ENCODE measurements at places on chromosomes 4 and X. TPM values are rescaled to one million over a fixed set of nuclear protein-coding genes. Genes with fewer than 3 reads are reported as not detected.

- DNase-seq = peak; percentile 48
- no peak overlapping the region for H3K4me3 ChIP-seq
- H3K27me3 ChIP-seq = no peaks in the 10 kb centered on the region
- H3K27ac ChIP-seq = no peak overlapping the region
- H3K4me1 ChIP-seq = peaks cover 17% of the 10 kb centered on the region
- peaks cover 85% of the 10 kb centered on the region for H3K36me3 ChIP-seq
Measured at GRCh38 chr4:3221996-3222395, 27.0 kb upstream of the MSANTD1 start.

- no peak for DNase-seq
- H3K27ac ChIP-seq = no peak overlapping the region
- H3K4me3 ChIP-seq = no peak overlapping the region
- H3K4me1 ChIP-seq = no peaks in the 10 kb centered on the region
- no peaks in the 10 kb centered on the region for H3K36me3 ChIP-seq
- no peaks in the 10 kb centered on the region for H3K27me3 ChIP-seq
Measured at GRCh38 chrX:545452-545885, 85.1 kb upstream of the SHOX start.

- H3K27me3 ChIP-seq = no peaks in the 10 kb centered on the region
- no peak overlapping the region for H3K4me3 ChIP-seq
- H3K36me3 ChIP-seq = no peaks in the 10 kb centered on the region
- H3K4me1 ChIP-seq = no peaks in the 10 kb centered on the region
Measured at GRCh38 chrX:141839856-141840255, 1.7 kb downstream of the MAGEC3 start.

- no peaks in the 10 kb centered on the region for H3K27me3 ChIP-seq
- no peaks in the 10 kb centered on the region for H3K36me3 ChIP-seq
- peaks cover 19% of the 10 kb centered on the region for H3K4me1 ChIP-seq
Measured at GRCh38 chr4:2963966-2964471, 648 bp downstream of the GRK4 start.

DNA sequence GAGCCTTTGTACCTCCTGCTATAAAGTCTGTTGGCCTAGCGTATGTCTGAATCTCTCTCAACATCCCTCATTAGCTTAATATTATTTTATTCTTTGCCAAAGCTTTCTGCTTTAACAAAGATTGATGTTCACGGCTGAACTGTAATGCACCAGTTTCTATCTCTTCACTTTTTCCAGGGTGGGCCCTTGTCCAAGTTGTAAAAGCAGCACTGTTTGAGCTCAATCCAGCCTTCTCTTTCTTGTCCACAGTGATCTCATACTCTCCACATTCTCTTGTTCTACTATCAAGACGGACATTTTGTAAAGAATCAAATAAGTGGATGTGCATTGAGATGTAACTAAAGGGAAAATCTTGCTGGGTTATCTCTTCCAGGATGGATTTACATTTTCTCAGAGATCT lies 34.4 kb upstream of the RTL3 start:
- DNase-seq = no peak
- H3K4me3 ChIP-seq = no peak overlapping the region
- H3K27ac ChIP-seq = no peak overlapping the region
- H3K27me3 ChIP-seq = no peaks in the 10 kb centered on the region
- no peaks in the 10 kb centered on the region for H3K4me1 ChIP-seq

DNA sequence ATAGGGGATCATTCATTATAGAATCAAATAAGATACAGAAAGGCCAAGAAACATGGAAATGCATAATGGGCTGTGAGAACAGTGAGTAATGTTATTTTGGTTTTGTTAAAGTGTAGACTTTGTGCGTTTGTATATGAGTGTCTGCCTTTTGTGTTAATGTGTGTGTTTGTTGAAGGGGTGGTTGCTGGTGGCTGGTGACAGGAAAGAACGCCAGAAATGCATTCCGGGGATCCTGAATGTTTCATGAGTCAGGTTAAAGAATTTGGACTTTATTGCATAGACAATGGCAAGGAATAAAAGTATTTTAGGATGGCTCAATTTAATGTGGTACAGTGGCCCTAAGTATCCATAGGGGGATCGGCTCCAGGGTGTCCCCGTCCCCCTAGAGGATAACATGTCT lies 1228.9 kb downstream of the PCDH7 start:
- H3K27ac ChIP-seq = no peak overlapping the region
- DNase-seq = no peak
- no peak overlapping the region for H3K4me3 ChIP-seq
- H3K4me1 ChIP-seq = no peaks in the 10 kb centered on the region
- H3K36me3 ChIP-seq = no peaks in the 10 kb centered on the region

- no peaks in the 10 kb centered on the region for H3K36me3 ChIP-seq
- DNase-seq = peak; percentile 69
- peaks cover 21% of the 10 kb centered on the region for H3K4me1 ChIP-seq
- peaks cover 58% of the 10 kb centered on the region for H3K27me3 ChIP-seq
- peak overlapping the region; percentile 55 for H3K4me3 ChIP-seq
- no peak overlapping the region for H3K27ac ChIP-seq
Measured at GRCh38 chr4:30721185-30722091, 1.3 kb downstream of the PCDH7 start.

GRCh38 chrX:928606-929005 lies 283.8 kb downstream of the CRLF2 start:
- no peak overlapping the region for H3K4me3 ChIP-seq
- DNase-seq = no peak

SRPK3 gene
- not detected for total RNA-seq

CTAG2 gene
- total RNA-seq = not detected

CT45A6 gene
- not detected for total RNA-seq

SLC9B1 gene
- total RNA-seq = 1.2 TPM

Data from upper lobe of right lung (tissue), 1 donor.